AG09309 (cell line): ENCODE measurements at places on chromosomes 6 and 20.

GRCh38 chr6:168581236-168581635 lies 140.3 kb downstream of the SMOC2 start:
- no peak for DNase-seq

- no peak for DNase-seq
Observed at GRCh38 chr6:51913265-51913664, 174.1 kb downstream of the PKHD1 start.

DNA sequence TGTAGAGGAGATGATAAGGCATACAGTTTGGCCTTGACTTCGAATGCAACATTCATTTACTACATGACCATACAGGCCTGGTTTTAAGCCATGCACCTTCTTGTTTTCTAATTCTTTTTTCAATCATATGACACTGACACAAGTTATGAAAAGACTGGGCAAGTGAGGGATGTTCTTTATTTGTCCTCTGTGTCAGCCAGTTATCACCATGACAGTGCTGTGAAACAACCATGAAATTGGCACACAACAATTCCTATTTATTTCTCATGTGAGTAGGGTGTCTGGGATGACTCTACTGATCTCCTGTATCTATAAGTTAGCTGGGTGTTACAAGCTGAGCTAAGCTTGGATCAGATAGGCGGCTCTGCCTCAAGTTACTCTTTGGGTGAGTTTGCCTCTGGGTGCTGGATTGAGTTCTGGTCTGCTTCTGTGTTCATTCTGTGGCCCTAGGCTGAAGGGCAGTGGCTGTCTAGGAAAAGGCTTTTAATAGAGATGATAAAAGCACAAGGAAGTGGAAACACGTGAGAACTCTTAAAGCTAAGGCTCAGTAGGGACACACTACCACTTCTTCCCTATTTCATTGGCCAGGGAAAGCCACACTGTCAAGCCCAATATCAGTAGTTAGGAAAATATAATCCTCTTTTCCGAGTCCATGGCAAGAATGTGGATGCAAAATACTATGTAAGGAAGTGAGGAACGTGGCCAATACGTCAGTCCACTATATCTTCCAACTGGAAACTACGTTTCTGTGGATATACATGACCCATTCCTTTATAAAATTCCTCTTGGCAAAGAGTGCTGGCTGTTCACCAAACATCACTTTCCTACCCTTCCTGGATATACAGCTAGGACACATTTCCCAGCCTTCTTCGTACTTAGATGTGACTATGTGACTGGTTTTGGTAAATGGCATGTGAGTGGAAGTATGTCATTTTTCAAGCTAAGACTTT lies 126.2 kb upstream of the RNF24 start:
- no peak for DNase-seq

DNA sequence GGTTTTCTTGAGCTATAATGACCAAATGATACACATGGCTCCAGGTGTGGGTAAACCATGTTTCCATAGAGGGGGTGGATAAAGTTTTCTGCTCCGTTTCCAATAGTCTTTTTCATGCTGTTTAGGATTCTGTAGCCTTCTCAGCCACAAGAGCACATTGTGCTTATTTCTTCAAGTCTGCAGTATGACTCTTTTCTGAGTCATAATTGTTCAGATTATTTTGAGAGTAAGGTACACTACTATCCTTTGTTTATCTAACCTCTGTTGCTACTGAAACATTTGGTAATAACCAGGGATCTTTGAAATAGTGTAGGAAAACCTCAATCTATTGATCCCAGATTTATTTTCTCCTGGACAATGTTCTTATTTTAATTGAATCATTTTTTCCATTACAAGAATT lies 247.9 kb upstream of the BMP2 start:
- DNase-seq, result no peak

GRCh38 chr20:20084296-20084752 lies 32.0 kb downstream of the CFAP61 start:
- no peak for DNase-seq

- DNase-seq, result no peak
Observed at GRCh38 chr6:106894978-106895702, 79.4 kb downstream of the CD24 start.
